Activated CD8-positive, alpha-beta memory T cell treated with anti-CD3 and anti-CD28 coated beads for 48 hours (primary cell): ENCODE measurements at places on chromosomes 11 and 22.
A peak's percentile ranks its signal among the peaks of the same experiment; 100 is the strongest.

GRCh38 chr22:37133304-37134018 lies 16.3 kb downstream of the IL2RB start:
- DNase-seq = no peak

- DNase-seq = peak; percentile 3
Measured at GRCh38 chr11:10076458-10077141, 217.4 kb downstream of the SBF2 start.

DNA sequence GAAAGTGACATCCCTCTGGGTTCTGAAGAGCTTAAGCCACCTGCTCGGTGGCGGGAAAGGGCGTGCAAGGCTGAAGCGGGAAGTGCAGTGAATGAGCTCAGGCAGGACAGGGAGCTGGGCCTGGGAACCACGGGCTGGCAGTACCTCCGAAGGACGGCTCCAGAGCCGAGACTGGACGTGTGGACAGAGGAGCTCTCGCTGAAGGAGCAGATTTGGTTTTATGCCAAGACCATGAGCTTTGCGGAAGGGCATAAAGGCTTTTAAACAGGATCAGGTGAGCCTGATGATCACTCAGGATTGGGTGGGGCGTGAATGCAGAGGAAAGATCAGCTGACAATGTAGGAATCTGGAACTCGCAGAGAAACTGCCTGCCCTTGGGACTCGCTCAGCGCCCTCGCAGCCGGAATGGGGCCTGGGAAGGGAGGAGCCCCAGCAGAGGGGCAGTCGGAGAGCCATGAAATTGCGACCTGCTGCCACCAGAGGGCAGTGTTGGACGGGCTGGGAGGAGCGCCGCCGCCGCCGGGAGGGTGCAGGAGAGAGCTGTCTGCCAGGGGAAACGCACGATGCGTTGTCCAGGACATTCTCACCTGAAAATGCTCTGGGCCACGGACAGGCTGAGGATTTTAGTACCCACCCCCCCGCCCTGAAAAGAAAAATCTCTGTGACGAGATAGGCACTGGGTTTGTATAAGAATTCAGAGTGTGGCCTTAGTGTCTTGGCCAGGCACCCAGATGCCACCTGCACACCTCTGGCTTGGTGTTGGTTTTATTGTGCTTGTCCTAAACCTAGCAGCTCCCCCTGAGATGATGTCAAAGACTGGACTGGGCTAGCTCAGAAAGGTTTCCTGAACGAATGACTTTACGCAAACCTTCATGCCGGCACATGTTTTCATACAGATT lies 324.4 kb downstream of the NTM start:
- DNase-seq = peak; percentile 49

- DNase-seq = no peak
Measured at GRCh38 chr11:129637473-129637872, 178.2 kb upstream of the TMEM45B start.

- no peak for DNase-seq
Measured at GRCh38 chr11:103354656-103355055, 245.4 kb downstream of the DYNC2H1 start.

DNA sequence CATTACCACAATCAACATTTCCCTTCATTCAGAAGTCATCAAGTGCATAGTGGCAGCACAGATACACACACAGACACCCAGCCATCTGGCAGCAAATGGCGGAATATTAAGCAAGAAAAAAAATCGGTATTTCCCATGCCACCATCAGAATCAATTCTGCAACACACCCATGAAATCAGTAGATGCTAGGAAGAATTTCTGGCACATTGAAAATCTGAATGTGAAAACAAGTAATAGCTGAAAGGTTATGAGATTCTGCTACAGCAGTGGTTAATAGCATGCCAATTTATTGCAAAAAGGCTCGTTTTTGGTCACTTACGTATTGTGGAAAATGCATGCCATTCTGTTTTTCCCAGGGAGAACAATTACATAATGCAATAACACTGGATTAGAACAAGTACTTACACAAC lies 91.1 kb downstream of the PICALM start:
- DNase-seq = no peak

GRCh38 chr11:2172676-2173075 lies 1.1 kb upstream of the TH start:
- DNase-seq = no peak

- peak; percentile 6 for DNase-seq
Measured at GRCh38 chr11:35343033-35343598, 76.2 kb downstream of the SLC1A2 start.

DNA sequence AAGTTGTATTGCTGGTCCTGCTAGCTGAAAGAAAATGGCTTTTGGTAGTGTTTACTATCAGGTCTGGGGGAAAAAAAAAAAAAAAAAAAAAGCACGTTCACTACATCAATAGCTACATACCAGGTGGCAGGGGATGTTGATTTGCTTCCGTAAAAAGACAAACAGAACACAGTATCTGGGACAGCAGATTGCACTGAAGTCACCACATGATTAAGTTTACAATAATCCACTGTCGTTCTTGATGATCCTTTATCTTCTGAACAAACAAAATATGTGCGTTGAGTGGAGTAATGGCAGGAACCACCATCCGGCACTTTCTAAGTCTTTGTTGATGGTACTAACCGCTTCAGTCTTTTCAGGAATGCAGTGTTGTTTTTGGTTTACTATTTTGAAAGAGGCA lies 48.7 kb downstream of the DDX6 start:
- DNase-seq = no peak

GRCh38 chr11:45918331-45918941 lies 759 bp upstream of the PEX16 start:
- DNase-seq = peak; percentile 30

- no peak for DNase-seq
Measured at GRCh38 chr11:74710281-74710938, 20.8 kb downstream of the CHRDL2 start.

- no peak for DNase-seq
Measured at GRCh38 chr11:94741022-94741679, 27.0 kb upstream of the AMOTL1 start.

GRCh38 chr22:50581950-50582492 lies 628 bp downstream of the CHKB start:
- no peak for DNase-seq

DNA sequence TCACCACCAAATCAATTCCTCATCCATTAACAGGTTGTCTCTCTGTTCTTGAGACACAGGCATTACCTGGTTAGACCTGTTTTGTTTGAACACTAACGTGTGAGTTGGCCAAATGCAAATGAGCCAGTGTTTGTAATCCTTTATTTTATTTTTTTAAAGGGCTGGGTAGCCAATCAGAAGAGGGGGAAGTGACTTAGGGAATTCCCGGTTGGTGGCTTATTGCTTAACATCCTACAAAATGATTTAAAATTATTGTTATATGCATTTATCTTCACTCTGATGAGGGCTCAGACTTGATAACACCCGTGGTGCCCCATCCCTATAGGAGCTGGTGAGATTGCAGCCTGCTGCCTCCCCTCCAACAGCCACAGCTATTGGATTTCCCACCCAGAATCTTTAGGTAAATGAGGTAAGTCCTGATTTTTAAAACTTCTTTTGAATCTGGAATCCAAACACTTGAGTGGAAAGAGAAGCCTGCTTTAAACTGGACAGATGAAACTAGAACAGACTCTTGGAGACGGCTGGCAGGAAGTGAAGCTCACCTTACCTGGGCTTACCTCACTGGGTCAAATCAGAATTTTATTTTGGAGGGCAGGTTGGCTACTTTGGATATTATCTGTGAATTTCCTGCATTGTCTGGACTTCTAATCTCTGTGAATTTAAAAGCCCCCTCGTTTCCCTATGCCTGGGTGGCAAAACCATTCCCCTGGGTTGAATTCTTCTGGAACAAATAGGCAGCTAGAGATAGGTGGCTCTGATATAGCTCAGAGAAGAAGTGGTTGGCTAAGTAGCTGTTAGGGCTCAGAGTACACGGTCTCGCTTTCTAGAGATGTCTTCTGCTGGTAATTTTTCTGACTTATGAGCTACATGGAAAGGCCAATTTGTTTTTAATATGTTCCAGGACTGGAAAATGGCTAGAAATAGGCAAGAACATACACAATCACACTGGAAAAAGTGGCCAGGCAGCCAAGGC lies at the start of gene EHF:
Gene EHF (plus strand): TSS at position 274 of the 973 bp plus-strand sequence. CDS start 21,538 bp downstream, outside the sequence.
- no peak for DNase-seq

DNA sequence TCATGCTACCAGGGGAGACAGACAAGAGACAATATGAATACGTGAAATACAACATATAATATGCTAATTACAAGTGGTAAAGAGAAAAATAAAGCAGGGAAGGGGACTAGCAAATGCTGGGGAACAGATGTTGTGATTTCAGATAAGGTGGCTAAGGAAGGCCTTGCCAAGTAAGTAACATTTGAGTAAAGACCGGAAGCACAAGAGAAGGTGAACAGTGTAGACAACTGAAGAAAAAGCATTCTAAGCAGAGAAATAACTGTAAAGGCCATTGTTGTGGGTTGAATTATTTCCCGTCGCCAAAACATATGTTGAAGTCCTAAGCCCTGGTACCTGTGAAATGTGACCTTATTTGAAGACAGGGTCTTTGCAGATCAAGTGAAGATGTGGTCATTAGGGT lies 63.7 kb upstream of the EED start:
- DNase-seq = no peak

DNA sequence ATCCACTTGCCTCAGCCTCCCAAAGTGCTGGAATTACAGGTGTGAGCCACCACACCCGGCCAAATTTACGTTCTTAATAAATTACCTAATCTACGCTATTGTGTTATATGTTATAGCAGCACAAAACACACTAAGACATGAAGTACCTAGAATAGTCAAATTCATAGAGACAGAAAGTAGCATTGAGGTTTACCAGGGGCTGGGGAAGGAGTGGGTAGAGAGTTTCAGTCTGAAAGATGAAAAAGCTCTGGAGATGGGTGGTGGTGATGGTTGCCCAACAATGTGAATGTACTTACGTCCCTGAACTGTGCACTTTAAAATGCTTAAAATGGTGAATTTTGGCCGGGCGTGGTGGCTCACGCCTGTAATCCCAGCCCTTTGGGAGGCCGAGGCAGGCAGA lies 65.7 kb upstream of the NUP50 start:
- no peak for DNase-seq

- no peak for DNase-seq
Measured at GRCh38 chr11:11813288-11813962, 28.3 kb upstream of the USP47 start.

GRCh38 chr11:60838132-60838531 lies 3.8 kb upstream of the CCDC86 start:
- DNase-seq = no peak

DNA sequence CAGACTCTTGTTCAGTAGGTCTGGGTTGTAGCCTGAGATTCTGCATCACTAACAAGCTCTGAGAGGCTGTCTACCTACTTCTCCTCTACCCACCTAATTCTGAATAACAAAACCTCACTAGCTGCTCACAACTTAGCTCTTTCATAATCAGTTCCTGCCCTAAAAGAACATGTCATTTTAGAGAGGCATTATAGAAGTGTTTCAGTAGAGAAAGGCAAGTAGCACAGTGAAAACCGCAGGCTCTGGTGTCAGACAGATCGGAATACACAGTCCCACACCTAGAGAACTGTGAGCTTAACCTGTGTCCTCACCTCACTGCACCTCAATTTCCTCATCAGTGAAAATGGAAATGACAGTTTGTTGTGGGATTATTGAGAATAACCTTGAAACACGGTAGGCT lies 1337.6 kb upstream of the TENM4 start:
- DNase-seq = no peak

GRCh38 chr11:69409812-69410645 lies 71.4 kb upstream of the LINC01488 start:
- no peak for DNase-seq

GRCh38 chr11:112606656-112607055 lies 346.0 kb upstream of the PLET1 start:
- no peak for DNase-seq

DNA sequence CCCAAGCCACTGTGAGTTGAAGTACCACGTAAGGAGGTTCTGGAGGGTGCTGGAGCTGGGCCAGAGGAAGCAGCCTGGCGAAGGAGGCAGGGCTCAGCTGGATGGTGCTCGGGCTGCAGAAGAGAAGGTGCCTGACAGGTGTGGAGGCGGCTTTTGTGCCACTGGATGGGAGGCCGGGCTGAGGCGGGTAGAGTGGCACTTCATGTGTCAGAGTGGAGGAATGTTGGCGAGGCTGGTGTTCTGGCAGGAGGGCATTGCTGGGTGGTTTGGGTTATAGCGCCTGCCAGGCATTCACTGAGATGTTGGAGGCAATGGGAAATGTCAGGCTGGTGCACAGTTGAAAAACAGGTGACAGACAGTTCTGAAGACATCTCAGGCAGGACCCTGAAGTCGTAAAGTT lies 24.2 kb downstream of the UBE2L3 start:
- no peak for DNase-seq

DNA sequence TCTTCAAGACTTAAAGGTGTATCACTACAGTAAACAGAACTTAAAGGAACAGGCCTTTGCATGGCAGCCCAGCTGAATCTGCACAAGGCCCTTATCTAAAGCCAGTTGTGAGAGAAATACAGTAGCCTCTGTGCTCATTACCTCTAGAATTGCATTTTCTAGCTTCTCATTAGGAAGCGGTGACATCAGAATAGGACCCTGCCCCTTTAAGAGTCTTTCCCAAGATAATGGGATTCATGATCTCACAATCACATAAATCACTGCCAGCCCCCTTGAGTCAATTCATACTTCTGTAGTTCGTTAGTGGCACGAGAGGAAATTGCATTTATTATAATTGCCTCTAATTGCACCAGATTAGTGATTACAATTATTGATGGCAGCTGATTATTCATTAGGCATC lies 170.3 kb downstream of the NTM start:
- no peak for DNase-seq

DNA sequence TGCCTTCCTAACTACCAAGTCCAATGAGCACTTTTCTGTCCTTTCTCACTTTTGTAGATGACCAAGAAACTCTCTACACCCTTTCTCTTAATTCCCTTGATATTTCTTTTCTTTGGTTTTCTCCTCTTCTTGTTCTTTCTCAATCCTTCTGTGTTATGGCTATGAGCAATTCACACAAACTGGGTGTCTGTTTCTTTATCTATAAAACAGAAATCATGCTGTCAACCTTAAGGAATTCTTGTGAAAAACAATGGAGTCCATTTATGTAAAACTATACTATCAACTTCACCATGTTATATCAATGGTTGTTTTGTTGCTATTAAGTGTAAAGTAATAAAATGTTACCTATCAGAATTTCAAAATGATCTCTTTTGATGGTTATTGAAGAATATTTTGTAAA lies 7.2 kb downstream of the MTNR1B start:
- no peak for DNase-seq

GRCh38 chr22:37971475-37972434 lies 12.6 kb downstream of the SOX10 start:
- no peak for DNase-seq

- DNase-seq = no peak
Measured at GRCh38 chr11:75719340-75720239, 2.0 kb downstream of the MOGAT2 start.

GRCh38 chr11:61541598-61541997 lies 33.0 kb downstream of the LRRC10B start:
- DNase-seq = no peak

- DNase-seq = no peak
Measured at GRCh38 chr11:72227316-72228228, 3.0 kb downstream of the INPPL1 start.

GRCh38 chr11:2149460-2149859 lies 10.3 kb upstream of the IGF2 start:
- no peak for DNase-seq

GRCh38 chr11:8596504-8597046 lies 2.5 kb upstream of the STK33 start:
- DNase-seq = no peak

GRCh38 chr11:104688731-104689130 lies 209.5 kb downstream of the CASP12 start:
- no peak for DNase-seq
